ENCODE measurements at places on chromosomes 3 and 15.
A peak's percentile ranks its signal among the peaks of the same experiment; 100 is the strongest.

- no peak for DNase-seq
Observed at GRCh38 chr3:5840056-5840455, 652.5 kb downstream of the EDEM1 start.

DNA sequence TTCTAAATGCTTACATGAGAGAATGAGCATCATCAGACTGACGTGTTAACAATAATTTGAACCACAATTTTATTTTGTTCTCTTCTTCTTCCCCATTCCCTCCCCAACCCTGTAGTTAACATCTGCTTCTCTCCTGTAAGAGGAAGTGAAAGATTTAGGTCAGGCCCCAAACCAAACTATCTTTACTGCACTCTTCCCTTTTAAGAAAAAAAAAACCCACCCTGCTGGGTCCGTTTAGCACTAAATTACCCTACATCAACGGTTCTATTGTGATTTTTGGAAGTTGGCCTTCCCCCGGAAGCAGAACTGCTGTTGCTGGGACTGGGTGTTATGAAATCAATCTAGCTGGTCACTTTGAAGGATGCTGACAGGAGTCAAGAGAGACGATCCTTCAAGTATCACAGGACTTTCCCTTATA is 49.4 kb downstream of the NFKBIZ start:
- no peak for DNase-seq

DNA sequence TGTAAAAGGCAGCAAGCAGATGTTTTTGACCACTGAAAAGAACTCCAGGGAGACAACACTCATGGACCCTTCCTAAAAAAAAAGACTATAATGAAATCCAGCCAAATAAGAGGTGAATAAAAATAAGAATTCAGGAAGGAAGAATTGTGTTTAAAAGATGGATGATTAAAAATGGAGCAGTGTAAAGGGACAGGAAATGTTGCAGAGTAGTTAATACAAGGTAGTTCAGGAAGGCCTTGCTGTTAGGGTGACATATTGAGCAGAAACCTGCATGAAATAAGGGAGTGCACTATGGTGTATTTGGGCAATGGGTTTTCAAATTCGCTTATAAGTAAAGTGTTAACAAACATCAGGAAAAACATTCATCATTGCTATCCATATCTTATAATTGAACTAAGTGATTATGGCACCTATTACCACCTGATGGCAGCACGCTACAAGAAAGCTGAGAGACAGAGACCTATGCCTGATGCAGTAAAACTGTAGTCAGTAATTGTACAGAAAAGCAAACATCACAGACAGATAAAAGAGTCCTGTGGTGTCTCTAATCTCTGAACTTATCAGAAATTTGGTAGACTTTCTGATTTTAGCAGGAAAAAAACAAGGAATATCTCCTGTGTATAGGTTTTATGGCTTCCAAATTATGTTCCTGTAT is 5.8 kb upstream of the DBR1 start:
- peak; percentile 38 for DNase-seq

DNA sequence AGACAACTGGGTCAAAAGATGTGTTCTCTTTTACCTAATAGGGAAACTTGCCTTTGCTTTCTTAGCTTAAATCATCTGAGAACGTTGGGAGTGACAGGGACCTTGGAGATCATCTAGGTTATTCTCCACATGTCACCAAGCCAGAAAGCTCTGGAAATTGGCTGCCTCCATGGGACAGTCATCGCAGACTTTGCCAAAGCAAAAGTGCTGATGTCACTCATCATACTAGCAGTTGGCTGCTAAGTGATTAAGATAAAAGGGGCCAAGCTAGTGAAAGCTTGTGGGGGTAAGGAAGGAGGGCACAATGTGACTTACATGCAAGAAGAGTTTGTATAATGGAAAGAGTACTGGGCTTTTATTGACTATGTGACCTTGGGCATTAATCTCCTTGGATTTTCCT is 198.0 kb upstream of the PFN2 start:
- no peak for DNase-seq

DNA sequence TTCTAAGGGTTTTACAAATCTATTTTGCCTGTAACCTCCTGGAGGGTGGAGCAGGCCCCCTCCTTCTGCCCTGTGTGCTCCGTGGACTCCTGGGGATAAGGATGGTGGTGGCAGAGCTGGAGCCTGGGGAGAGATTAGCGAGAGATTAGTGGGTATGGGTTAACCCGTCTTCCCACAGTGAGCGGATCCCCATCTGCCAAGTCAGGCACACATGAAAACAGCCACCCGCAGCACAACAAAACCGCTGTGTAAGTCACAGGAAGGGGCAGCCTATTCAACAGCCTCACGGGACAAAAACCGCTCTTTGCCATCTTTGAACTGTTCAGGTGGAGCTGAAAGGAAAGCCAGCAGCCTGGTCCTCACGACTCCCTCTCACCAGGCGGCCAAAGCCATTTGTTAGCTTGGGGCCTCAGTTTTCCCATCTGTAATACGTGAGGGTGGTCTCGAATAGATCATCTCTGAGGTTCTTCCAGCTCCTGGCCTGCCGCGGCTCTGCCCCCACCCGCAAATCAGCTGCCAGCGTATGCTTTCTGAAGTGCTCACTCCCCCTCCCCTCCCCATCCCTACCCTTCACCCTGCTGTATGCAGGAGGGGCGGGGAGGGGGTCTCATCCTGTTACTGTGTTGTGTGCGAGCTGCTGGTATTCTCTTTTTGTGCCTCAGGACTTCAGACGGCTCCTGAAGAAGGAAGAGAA is 43.6 kb downstream of the PDIA5 start:
- no peak for DNase-seq

GRCh38 chr3:52108302-52109232 is 45.7 kb downstream of the POC1A start:
- no peak for DNase-seq

DNA sequence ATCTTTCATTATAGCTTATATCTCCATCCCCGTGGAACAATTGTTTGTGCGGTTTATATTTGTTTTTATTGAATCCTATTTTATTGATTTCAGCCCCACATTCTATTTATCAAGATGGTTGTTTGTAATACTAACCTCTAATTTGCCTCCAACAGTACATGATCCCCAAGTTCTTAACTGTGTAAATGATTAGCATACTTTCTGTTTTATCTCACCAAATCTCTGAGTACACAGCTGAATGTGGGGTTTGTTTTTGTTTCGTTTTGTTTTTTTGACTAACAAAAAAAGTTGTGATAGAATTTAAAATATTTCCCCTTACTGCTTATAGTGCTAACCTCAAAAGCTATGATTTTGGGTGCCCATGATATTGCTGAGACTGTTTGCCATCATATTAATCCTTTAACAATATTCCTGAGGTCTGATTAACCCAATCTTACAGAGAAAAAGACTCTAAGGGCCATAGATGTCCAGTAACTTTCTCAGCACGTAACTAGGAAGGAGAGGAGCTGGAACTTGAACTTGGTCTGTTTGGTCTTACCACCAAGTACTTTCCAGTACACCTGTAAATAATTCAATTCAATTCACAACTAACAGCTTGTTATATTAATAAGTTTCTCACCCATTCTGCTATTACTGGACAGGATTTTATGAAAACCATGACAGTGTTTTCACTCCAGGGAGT is 789.8 kb downstream of the TUSC7 start:
- no peak for DNase-seq

- DNase-seq = no peak
Observed at GRCh38 chr3:5290915-5291314, 103.4 kb downstream of the EDEM1 start.

- DNase-seq = no peak
Observed at GRCh38 chr3:181076558-181076957, 87.0 kb upstream of the DNAJC19 start.

DNA sequence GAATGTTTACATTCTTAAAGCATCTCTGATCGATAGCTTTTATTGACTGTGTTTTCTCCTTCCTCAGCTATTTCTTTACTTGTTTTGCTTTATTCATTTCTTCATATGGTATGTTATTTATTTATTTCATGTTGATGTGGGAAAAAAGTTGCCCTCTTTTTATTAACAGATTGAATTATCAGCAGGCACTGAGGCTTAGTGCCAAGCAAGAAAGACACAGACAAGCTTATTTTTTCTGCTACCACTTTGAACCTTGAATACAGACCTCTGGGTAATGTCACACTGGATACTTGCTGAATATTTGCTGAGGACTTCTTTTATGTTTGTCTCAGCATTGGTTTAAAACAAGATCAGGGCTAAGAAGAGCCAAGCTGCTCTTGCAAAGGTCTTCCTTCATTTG is 162.0 kb upstream of the CNTN6 start:
- DNase-seq = no peak

DNA sequence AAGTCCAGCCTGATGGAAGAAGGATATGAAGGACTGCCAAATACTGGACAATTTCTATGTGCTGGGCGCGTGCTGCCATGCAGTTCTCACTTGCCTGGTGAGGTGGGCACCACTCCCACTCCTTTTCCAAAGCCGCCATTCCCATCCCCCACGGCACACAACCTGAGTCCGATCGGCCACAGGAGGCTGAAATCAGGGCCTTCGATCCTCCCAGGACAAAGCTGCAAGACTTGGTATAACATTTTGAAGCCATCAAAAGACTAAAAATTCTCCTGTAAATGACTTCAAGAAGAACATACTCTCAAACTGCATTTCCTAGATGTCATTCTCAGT is 3.1 kb upstream of the MAP6D1 start:
- no peak for DNase-seq

GRCh38 chr15:70783610-70784022 is 20.3 kb upstream of the UACA start:
- no peak for DNase-seq

DNA sequence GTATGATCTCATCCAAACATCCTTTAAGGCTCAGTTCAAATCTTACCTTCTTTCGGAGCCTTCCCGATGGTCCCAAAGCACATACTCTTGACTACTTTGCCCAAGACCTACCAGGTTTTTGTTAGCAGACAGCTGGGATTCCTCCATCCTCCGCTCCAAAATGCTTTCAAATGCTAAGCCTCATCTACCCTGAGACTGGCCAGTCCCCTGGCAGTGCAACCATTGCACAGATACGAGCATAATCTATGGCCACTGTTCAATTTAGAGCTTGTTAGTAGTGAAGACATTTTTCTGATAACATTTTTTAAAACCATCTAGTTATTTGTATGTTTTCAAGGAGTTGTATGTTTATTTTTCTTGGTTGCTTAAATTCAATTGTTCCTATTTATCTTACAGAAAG is 264.4 kb upstream of the NR2F2 start:
- no peak for DNase-seq

GRCh38 chr3:195171093-195171873 is 99.7 kb downstream of the XXYLT1 start:
- no peak for DNase-seq

GRCh38 chr3:39222939-39223338 is 30.5 kb upstream of the XIRP1 start:
- DNase-seq = no peak

GRCh38 chr3:13647298-13648059 is 98.6 kb downstream of the FBLN2 start:
- no peak for DNase-seq

DNA sequence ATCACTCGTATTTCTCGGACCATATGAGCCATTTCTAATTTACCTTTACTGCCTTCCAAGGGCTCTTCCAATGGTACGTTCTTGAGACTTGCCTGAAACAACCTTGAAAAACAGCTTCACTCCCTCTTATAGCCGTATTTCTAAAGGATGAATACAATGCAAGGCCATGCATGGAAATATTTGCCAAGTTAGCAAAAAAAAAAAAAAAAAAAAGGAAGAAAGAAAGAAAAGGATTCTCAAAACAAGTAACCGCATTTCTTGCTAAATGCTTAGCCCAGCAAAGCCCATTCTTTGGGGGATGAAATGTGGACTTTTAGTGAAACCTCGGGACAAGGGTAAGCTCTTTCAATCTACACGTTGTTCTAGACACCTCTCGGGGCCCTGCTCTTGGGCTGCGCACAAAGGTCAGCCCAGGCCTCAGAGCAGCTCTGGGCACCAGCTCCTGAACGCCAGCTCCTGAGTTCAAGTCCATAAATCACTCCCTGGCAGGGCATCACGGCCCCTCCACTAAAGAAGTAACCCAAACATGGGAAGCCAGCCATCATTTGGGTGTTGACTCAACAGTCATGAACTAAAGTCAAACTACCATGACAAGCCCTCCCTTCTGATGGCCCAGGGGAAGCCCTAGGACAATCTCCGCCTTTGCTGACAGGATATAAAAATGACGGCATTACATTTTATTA is 132.7 kb downstream of the ADAMTS17 start:
- no peak for DNase-seq

- no peak for DNase-seq
Observed at GRCh38 chr3:144237351-144237750, 265.7 kb downstream of the DIPK2A start.

GRCh38 chr3:139646512-139646911 is 31.3 kb downstream of the NMNAT3 start:
- no peak for DNase-seq

GRCh38 chr15:98746375-98747155 is 98.2 kb downstream of the IGF1R start:
- DNase-seq = no peak

DNA sequence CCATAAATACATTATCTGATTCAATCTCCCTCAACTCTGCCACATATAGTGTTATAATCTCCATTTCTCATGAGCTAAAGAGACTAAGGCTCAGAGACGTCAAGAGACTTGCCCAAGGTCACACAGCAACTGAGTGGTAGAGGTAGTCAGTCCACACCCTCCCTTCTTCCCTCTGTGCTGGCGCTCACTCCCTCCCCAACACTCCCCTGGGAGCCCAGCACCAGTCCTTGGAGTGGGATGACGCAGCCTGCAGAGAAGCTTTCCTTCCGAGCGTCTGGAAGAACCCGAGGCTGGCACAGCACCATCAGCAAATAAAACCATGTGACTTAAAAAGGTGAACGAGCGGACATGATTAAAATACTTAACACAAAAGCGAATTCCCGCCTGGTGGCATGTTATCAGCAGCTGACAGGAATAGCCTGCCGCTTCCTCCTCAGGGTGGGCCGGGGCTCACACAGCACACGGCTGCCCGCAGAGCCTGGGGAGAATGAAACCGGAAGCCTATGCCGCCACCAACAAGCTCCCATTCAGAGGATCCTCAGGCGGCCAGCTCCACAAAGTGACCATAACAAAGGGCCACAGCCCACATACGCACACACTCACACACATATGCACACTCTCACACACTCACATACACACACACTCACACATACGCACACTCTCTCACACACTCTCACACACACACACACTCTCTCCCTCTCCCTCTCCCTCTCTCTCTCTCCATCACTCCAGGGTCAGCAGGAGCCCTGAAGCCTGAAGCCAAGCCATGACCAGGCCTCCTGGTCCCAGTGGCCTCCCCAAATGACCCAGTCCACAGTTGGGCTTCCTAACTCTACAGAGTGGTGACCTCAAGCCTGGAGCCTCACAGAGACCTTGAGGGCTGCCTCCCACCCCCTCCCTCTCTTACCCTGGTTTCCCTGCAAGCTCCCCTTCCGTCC is 120.5 kb downstream of the XXYLT1 start:
- peak; percentile 98 for DNase-seq

Measured in NCI-H2107 (cell line).